ENCODE measurements at places on chromosomes 6 and 20.

- DNase-seq: no peak
Observed at GRCh38 chr6:111339294-111339693, 143.7 kb downstream of the REV3L start.

GRCh38 chr6:149236589-149236988, 80.9 kb upstream of the TAB2 start:
- no peak for DNase-seq

DNA sequence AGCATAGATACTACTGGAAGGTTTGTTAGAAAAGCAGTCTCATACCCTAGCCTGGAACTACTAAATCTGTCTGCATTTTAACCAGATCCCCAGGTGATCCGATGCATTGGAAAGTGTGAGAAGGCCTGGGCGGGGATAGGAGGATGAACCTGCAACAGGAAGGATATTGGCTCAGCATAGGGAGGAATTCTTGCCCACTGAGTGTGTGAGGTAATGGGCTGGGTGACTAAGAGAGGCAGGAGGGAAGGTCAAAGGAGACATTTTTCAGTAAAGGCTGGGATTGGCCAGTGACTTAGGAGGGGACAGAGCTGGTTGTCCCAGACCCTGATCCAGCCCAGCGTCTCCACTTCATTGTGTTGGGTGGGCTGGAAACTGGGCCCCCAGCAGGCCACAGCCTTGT, 191.0 kb upstream of the LRFN2 start:
- DNase-seq: no peak

DNA sequence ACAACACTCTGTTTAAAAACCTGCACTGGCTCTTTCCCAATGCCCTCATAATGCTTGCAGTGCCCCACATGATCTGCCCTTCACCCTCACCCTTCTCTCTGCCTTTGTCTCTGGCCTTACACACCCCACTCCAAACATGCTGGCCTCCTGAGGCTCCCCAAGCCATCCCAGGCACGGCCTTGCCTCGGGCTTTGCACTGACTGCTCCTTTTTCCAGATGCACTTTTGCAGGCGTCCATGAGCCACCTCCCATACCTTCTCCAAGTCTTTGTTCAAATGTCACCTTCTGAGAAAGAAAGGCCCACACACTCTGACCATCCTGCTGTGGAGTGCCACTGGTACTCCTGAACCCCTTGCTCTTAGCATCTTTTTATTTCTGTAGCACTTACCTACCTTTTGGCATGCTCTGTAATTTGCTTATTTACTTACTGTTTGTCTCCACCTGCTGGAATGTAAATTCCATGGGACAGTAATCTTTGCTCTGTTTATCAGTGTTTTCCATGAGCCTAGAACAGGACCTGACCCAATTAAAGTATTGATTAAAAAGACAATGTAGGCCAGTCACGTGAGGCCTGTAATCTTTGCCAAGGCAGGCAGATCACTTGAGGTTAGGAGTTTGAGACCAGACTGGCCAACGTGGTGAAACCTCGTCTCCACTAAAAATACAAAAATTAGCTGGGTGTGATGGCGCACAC, 30.7 kb downstream of the GFRA4 start:
- DNase-seq: no peak

- no peak for DNase-seq
Observed at GRCh38 chr20:17663486-17663885, 18.6 kb downstream of the RRBP1 start.

Measured in AG09309 (cell line).